ENCODE measurements at places on chromosomes 1 and 21. TPM values are rescaled to one million over a fixed set of nuclear protein-coding genes. Genes with fewer than 3 reads are reported as not detected.

The BEND5 gene
- total RNA-seq, result not detected

The ZNF683 gene
- total RNA-seq, result not detected

The FCER1G gene
- total RNA-seq, result not detected

The SAMD11 gene
- 16.3 TPM for total RNA-seq

The LRRC39 gene
- 0.15 TPM for total RNA-seq

The ZNF593OS gene
- total RNA-seq, result not detected

The CRABP2 gene
- total RNA-seq, result 6.6 TPM

The OR4F16 gene
- total RNA-seq, result not detected

The TSPAN2 gene
- total RNA-seq, result 1.3 TPM

The MXRA8 gene
- total RNA-seq, result 0.44 TPM

The LCE1D gene
- total RNA-seq, result not detected

The FCAMR gene
- total RNA-seq, result not detected

The PEAR1 gene
- 7.2 TPM for total RNA-seq

The CD52 gene
- total RNA-seq, result not detected

The CD164L2 gene
- not detected for total RNA-seq

The OPTC gene
- total RNA-seq, result not detected

The GPR161 gene
- 10.8 TPM for total RNA-seq

The SH2D1B gene
- 0.13 TPM for total RNA-seq

The C8A gene
- total RNA-seq, result not detected

The ABCG1 gene
- 2.7 TPM for total RNA-seq

The DNAJC28 gene
- 0.34 TPM for total RNA-seq

The PLA2G2F gene
- total RNA-seq, result not detected

The CELA2B gene
- total RNA-seq, result not detected

The SCP2 gene
- 57.3 TPM for total RNA-seq
